ENCODE measurements at places on chromosomes 7 and 10.

GRCh38 chr7:46197785-46198540, 276.9 kb upstream of the IGFBP3 start:
- no peak for DNase-seq

GRCh38 chr7:130891254-130892094, 157.5 kb upstream of the KLF14 start:
- DNase-seq, result peak; percentile 96

- peak; percentile 43 for DNase-seq
Measured at GRCh38 chr7:151088856-151089699, 2.8 kb downstream of the AGAP3 start.

GRCh38 chr7:113175525-113176104, 57.3 kb upstream of the SMIM30 start:
- DNase-seq, result no peak

DNA sequence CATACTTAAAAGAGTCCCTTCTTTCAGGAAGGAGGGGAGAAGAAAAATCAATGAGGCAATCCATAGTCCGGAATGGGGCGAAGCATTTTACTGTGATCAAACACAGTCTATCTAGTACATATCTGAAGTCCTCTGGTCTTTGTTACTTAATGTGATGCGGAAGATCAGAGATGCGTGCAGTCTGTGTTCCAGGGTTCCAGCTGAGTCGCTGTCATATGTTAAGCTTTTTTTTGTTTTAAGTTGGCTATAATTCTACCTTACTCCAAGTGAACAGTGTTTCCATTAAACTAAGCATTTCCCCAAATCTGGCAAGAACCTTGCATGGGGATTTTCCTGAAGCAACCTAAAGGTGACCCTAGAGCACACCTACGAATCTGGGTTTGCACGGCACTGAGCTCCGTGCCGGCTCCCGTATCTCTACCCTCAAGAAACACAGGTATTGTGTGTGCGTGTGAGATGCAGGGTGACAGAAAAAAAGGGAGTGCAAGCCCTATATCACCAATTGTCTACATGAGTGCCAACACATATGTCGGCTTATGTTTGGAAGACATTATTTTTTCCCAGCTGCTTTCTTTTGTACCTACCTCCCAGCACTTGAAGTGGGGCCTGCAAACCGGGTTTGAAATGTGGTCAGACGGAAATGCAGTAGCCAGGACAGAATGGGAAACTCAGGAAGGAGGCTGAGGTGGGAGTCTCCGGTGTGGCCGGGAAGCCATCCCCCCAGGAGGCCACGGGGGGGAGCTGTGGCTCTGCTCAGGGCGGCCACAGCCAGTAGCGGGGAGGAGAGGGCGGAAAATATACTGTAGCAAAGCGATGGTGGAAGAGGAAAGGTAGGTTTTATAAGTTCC, 435.8 kb upstream of the MGMT start:
- peak; percentile 9 for DNase-seq

DNA sequence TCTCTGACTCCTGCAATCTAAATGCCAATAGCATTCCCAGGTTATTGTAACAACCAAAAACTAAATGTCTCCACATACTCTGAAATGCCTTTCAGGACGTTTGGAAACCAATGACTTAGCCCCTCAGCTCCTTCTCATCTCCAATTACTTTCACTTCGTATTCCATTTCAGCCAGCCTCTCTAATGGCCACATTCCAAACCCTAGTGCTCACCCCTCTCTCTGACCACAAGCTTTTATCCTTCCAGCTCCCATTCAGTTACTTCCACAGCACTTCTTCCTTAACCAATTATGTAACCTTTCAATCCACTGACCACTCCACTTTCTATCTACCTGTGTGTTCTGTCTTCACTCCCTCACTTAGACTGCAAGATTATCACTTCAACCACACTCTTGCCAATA, 4.3 kb downstream of the NOC3L start:
- peak; percentile 93 for DNase-seq

All from LHCN-M2 (cell line).